Stimulated activated CD4-positive, alpha-beta T cell treated with anti-CD3 and anti-CD28 coated beads, TNF-alpha, amount 100 ng/mL, for 48 hours (primary cell): ENCODE measurements at places on chromosomes 1 and 21.

- no peak for DNase-seq
Observed at GRCh38 chr1:172827841-172828240, 168.9 kb downstream of the FASLG start.

GRCh38 chr1:162117039-162117774 is 47.7 kb downstream of the NOS1AP start:
- no peak for DNase-seq

DNA sequence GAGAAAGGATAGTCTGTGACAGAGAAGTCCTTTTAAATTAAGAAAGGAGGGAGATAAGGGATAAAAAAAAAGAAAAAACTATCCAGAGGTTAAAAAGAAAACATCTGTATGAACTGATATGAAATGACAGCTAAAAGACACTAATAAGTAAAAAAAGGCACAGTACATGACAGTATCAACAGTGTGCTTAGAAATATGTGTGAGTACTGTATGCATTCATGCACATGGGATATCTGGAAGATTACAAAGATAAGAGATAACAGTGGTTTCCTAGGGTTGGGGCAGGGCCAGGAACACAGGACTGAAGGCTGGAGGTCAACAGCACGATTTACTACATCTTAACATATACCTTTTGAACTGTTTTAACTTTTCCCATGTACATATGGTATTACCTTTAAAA is 13.3 kb downstream of the PTP4A2 start:
- no peak for DNase-seq

GRCh38 chr1:203640723-203641502 is 14.3 kb downstream of the ATP2B4 start:
- no peak for DNase-seq

GRCh38 chr1:40673452-40673851 is 8.0 kb upstream of the RIMS3 start:
- DNase-seq: no peak

- DNase-seq: no peak
Observed at GRCh38 chr1:11187494-11187893, 1.7 kb upstream of the ANGPTL7 start.

- DNase-seq: peak; percentile 8
Observed at GRCh38 chr1:204837440-204838084, 33.1 kb upstream of the NFASC start.

- no peak for DNase-seq
Observed at GRCh38 chr1:17759114-17759513, 4.0 kb downstream of the ACTL8 start.

DNA sequence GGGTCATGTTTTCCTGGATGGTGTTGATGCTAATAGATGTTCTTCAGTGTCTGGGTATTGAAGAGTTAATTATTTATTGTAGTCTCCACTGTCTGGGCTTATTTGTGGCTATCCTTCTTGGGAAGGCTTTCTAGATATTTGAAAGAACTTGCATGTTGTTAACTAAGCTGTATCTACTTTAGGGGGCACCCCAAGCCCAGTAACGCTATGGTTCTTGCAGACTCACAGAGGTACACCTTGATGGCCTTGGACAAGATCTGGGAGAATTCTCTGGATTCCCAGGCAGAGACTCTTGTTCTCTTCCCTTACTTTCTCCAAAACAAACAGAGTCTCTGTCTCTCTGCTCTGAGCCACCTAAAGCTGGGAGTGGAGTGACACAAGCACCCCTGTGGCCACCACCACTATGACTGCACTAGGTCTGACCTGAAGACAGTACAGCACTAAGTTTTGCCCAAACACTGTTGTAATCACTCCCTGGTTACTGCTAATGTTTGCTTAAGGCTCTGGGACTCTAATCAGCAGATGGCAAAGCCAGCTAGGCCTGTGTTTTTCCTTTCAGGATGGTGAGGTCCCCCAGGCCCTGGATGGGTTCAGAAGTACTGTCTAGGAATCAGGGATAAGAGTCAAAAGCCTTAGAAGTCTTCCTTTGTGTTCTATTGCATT is 76.5 kb upstream of the C1orf21 start:
- no peak for DNase-seq

GRCh38 chr1:30360281-30360680 is 363.1 kb downstream of the MATN1 start:
- no peak for DNase-seq

GRCh38 chr1:218211241-218211640 is 73.9 kb upstream of the RRP15 start:
- DNase-seq: no peak

GRCh38 chr1:194024659-194025058 is 838.2 kb upstream of the B3GALT2 start:
- DNase-seq: no peak

GRCh38 chr1:98405581-98406074 is 255.9 kb upstream of the SNX7 start:
- no peak for DNase-seq

GRCh38 chr1:7943251-7943650 is 2.6 kb upstream of the TNFRSF9 start:
- DNase-seq: no peak

DNA sequence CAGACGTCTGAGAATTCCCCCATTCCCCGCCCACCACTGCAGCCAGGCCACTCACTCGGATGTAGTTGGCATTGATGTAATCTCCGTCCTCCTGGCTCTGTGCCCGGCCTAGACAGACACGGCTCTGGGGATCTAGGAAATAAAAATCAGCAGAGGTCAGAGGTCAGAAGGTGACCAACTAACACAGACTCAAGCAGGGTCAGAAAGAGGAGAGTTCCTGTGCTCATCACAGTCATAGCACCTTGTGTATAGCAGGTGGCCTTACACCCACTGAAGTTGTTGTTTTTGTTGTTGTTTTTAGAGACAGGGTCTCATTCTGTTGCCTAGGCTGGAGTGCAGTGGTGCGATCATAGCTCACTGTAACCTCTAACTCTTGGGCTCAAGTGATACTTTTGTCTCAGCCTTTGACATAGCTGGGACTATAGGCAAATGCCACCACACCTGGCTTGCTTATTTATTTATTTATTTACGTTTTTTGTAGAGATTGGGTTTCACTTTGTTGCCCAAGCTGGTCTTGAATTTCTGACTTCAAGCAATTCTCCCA is 4.9 kb downstream of the PTPN7 start:
- DNase-seq: no peak

- DNase-seq: no peak
Observed at GRCh38 chr1:190067592-190067991, 410.1 kb downstream of the BRINP3 start.

DNA sequence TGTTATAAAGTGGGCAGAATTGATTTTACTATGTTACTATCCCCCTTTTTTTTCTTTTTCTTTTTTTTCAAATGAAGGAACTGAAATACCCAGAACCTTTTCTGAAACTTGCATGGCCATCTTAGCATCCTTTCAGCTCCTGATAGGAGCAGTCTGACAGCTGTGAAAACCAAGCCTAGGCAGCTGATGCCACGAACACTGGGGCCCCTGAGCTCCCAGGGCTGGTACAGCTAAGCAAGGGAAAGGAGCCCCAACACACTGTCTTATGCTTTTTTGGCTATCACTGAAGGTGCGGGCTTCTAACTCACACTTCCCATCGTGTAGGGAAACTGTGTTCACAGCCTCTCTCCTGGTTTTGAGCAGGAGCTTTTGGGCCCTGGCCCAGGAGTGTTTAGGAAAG is 23.0 kb upstream of the CAMK1G start:
- no peak for DNase-seq

DNA sequence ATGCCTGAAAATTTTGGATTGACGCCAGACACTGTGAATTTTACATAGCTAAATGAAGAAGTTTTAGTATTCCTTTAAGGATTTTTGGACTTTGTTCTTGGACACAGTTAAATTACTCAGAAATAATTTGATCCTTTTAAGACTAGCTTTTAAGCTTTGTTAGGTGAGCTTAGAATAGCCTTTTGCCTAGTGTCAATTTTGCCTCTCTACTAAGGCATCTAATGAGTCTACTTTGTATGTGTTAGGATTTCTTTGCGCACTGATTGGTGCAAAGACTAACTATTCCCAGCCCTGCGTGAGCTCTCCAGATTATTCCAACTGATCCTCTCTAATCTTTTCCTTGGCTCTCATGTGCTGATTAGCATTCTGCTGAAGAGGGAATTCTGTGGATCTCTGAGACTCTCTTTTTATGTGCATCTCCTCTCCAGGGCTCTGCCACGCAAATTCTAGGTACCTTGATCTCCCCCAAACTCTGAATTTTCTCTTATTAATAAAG is 128.1 kb upstream of the BCL9 start:
- no peak for DNase-seq

DNA sequence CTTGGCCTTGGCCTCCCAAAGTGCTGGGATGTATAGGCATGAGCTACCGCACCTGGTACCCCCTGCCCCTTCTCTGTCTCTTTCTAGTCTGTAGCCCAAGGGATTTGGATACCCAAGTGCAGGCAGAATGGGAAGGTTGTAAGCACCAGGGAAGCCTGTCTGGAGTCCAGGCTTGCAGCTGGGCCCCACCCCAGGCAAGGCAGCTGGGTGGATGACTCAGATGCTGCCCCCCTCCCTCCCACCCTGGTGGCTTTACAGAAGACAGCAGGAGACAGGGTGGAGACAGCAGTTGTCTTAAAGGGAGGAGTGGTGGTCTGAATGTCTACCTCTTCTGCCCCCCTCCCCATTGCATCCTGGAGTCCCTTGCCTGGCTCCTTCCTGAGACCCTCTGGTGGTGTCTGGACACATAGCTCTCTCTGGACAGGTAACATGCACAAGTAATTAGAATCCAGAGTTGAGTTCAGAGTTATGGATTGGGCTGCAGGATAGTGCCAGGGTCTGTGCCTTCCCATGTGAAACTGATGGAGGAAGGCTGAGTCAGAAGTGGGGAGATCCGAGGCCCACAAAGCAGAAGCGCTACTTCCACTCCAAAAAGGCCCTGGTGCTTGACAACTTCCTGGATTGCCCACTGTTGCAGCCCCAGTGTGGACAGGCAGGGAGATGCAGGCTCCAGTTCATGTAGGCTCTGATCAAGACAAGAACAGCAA is 5.1 kb downstream of the LMNA start:
- no peak for DNase-seq

GRCh38 chr1:58395355-58395754 is 151.2 kb downstream of the OMA1 start:
- no peak for DNase-seq

DNA sequence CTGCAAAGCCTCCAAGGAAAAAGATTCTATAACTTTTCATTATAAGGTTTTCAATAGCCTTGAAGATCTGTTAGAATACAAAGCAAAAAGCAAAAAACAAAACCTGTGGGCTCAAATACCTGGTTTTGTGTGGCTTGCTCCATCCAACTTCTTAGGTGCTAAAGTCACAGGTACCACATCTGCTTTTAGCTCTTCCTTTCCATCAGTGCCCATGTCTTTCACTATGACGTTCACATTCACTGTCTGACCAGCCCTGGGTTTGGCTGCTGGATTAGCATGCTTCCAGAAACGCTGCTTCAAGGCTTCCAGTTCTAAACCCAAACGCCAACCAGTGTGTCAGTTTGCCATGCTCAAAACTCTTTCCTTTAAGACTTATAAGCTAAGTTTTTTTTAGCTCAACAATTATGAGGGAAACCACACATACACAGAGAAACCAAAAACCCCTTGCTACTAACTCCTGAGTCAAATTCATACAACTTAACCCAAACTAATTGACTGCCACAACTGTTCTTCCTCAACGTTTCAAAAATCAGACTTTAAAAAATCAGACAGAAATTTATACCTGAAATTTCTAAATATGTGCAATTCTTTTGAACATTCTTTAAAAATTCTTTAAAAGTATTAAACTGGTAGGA is 16.0 kb downstream of the CLSPN start:
- no peak for DNase-seq

- DNase-seq: no peak
Observed at GRCh38 chr1:14732728-14733047, 134.2 kb downstream of the KAZN start.

- no peak for DNase-seq
Observed at GRCh38 chr21:37338671-37339551, 27.7 kb upstream of the DYRK1A start.

DNA sequence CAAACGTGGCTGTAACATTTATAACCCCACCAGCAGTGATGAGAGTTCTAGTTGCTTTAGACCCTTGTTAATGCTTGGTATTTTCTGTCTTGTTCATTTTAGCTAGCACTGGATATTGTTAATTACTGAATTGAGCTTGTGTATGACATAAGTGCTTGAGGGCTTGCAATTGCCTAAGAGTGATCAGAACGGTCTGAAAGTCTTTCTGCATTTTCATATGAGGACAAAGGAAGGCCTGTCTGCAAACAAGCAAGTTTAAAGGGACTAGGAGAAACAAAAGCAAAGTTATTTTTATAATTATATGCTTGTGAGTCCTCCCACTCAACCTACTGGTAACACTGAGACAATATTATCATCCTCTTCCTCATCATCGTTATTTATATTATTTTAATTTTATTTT is 305.5 kb upstream of the DUSP10 start:
- DNase-seq: no peak

DNA sequence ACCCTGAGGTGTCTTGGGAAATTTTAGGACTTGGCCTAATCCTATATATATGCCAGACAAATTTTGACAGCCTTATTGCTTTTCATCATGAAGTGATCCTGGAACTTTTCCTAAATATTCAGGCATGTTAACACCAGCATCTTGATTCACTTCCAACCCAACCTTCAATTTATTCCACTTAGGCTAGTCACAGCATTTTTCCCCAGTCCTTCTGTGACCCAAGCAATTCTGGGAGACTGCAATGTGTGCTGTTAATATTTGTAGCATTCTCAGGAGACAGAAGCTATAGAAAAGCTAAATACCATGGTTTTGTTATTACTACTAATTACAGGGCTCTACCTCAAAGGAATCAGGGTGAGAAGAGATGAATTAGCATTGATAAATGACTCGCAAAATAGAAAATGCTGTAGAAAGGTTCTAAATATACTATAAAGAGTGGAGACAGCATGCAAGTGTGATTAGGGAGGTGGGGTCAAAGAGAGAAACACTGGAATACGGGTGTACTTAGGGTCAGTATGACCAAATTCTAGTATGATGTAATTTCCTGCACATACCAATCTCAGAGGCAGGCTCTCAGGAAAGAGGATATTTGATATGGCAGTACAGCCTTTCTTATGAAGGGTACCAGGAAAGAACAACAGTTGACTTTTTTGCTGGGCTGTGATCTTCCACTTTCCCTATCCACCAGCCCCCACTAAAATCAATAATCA is 29.1 kb downstream of the PRRX1 start:
- DNase-seq: no peak

DNA sequence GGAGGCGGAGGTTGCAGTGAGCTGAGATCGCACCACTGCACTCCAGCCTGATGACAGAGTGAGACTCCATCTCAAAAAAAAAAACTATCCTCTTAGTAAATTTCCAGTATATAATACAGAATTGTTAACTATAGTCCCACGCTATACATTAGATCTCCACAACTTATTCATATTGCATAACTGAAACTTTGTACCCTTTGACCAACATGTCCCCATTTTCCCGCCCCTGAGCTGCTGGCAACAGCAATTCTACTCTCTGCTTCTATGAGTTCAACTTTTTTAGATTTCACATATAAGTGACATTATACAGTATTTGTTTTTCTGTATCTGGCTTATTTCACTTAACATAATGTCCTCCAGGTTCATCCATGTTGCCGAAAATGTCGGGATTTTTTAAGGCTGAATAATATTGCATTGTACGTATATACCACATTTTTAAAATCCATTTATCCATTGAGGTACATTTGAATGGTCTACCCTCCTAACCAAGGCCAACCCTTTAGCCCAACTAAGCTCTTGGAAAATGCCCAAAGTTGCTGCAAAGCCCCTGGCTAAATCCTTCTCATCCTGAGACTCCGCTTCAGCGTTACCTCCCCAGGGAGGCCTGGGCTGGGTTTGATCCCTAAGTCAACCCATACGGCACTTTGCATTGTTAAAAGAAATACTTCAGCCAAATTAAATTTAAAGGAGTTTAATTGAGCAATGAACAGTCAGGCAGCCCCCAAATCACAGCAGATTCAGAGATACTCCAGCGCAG is 34.2 kb downstream of the NEK2 start:
- no peak for DNase-seq

- DNase-seq: no peak
Observed at GRCh38 chr1:56872597-56872996, 18.0 kb downstream of the C8A start.
